ENCODE measurements at places on chromosomes 3 and 15.

DNA sequence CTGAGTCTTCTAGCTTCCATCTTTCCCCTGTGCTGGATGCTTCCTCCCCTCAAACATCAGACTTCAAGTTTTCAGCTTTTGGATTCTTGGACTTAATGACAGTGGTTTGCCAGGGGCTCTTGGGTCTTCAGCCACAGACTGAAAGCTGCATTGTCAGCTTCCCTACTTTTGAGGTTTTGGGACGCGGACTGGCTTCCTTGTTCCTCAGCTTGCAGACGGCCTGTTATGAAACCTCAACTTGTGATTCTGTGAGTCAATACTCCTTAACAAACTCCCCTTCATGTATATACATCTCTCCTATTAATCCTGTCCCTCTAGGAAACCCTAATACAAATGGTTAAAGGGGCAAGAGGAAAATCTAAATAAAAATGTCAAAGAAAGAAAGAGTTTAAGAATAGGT, 100.1 kb downstream of the ABI3BP start:
- DNase-seq = no peak

DNA sequence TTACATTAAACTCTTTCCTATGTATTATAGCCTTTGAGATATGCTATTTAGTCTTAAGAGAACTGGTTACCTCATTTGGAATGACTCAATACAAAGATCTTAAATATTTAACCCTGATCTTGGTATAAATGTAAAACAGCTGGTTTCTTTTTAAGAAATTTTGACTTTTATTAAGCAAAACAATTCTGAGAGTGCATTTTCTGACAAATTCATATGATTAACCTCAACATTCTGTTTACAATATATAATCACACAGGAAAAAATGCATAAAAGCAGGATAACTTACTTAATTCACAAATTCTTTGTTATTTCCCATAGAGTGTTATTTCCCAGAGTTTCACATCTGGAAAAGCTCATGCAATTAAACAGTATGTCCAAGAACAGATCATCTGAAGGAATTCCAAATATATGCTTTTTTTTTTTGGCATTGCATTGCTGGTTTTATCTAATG, 400.4 kb upstream of the THBS1 start:
- DNase-seq = peak; percentile 93

DNA sequence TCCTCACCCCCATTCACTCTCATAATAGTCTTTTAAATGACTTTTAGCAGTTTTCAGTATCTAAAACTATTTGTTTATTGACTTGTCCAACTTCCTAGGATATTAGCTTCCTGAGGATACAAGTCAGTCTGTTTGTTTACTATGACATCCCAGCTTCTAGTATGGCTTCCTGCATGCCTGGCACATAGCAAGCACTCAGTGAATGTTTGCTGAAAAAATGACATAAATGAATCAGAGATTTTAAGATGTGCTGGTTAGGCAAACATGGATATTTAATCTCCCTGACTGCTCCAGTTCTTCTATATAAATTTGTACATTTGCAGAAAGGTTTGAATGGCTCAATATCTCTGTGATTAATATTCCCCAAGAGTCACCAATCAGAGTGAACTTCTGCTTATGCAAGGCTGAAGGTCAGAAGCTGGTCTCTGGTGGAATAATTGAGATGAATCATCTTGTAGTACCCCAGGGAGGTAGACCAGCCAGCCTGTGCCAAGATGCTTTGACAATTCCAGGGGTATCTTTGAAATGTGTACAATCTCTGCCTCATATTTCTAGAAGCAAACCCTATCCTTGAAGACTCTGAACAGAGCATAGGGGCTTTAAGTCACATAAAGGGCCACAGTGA, 219.0 kb upstream of the LMCD1 start:
- DNase-seq = no peak

DNA sequence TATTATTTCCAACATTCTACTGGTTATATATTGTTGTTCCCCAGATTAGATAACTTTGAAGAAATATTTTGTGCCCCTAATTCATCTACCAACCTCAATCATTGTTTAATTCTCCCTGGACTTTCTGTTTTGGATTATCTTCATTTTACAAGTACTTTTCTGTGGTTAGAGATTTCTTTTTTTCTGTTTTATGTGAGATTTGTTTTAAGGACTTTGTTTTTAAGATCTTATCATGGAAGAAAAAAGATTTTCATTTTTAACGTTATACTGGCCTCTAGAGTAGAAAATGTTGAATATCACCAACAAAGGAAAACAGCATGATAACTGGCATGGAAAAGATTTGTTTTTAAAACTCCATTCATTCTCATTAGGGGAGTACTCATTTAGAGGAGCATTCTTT, 210.9 kb upstream of the KCNMB2 start:
- peak; percentile 68 for DNase-seq

- no peak for DNase-seq
Measured at GRCh38 chr3:191253089-191253799, 54.2 kb downstream of the OSTN start.

GRCh38 chr3:126961191-126961790, 21.6 kb upstream of the PLXNA1 start:
- DNase-seq = peak; percentile 62

All from EH (cell line).